ENCODE measurements at places on chromosomes 11 and 22.

- DNase-seq = no peak
Measured at GRCh38 chr11:94941131-94941530, 32.2 kb downstream of the CWC15 start.

DNA sequence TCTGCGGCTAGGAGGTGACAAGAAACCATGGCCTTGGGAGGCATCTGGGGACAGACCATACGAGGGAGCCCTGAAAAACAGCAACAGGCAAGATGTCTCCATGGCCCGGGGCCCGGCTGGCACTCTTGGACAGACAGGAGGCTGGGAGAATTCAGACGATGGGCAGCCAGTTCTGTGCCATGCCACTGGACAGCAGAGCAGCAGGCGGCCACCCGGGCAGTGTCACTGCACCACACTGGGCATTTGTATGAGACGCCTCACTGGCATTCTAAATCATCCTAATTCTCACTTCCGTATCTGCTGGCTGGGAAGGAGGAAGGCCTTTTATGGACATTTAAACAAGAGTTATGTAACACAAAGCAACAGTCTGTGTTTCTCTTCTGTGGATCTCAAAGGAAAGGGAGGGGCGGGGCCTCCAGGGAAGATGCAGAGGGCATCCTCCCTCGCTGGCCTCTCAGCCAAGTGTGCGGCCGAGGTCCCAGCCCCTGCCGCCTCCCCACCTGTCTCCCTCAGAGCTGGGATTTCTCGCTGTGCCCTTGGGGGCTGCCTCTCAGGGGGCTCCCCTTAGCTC is 350.3 kb downstream of the SHANK2 start:
- DNase-seq = no peak

- no peak for DNase-seq
Measured at GRCh38 chr11:109512249-109512648, 90.3 kb downstream of the C11orf87 start.

GRCh38 chr11:116641561-116642045 is 131.2 kb downstream of the BUD13 start:
- DNase-seq = peak; percentile 36

- DNase-seq = no peak
Measured at GRCh38 chr22:30413745-30414524, 11.6 kb upstream of the MTFP1 start.

DNA sequence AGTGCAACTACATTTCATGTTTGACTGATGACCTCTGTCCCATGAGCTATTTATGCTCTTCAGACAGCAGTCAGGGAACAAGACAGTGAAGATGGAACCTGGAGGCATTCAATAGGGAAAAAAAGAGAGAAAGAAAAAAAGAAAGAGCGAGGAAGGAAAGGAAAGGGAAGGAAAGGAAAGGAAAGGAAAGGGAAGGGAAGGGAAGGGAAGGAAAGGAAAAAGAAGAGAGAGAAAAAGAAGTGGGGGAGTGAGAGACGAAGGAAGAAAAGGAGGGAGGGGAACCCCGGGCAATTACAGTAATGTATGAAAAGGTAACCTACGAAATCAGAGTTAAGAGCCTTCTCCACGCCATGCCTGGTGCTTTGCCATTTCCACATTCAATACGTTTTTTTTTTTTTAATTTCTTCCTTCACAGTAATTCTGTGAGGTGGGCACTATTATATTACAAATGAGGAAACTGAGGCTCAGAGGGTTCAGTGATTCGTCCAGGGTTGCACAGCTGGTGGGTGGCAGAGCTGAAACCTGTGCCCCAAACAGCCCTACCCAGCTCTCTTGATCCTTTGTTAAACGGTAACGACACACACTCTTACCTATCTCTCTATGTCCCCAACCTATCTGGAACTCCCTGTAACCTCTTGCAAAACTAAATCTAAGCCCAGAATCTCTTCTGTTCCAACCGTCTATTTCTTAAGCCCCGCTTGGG is 39.3 kb downstream of the ETS1 start:
- DNase-seq = no peak

- DNase-seq = peak; percentile 12
Measured at GRCh38 chr11:69567951-69568808, 72.8 kb upstream of the CCND1 start.

DNA sequence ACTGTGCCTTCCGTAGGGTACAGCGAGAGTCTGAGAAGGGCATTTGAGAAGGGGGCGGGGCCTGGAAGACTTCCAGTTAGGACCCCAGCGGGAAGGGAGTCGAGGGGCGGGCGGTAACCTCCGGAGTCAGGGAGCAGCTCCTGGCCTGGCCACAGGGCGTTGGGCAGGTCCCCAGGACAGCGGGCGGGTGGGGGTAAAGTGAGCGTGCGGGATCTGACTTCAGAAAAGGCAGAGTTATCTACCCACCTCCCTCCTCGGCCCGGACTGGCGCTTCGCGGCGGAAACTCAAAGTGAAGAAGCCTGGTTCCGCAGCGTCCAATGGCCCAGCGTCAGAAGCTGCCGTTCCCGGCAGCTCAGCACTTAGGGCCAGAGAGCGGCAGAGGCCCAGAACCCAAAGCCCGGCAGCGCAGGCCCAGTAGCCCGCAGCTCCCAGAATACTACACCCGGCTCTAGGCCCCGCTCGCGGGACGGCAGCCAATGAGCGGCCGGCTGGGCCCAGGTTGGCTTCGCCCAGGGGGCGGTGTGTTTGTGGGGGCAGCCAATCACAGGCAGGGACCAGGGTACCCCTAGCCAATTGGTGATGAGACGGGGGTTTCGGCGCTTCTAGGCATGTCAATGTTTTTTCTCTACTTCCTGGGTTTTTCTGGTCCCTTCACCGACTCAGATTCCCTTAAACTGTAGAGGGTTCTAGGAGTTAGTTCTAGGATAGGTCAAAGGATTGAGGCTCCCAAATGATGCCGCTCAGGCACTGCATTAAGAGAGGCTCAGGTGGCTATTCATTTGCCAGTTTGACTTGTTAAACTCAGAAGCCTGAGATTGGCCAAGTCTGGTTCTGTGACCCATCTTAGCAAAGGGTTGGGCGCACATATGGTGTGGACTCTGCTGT is at the start of gene TRIM68:
Gene TRIM68 (minus strand): TSS at position 451 of the 886 bp plus-strand sequence. CDS start 2,727 bp downstream, outside the sequence.
- peak; percentile 97 for DNase-seq

- DNase-seq = no peak
Measured at GRCh38 chr11:128747728-128748148, 53.9 kb downstream of the FLI1 start.

- no peak for DNase-seq
Measured at GRCh38 chr22:29205594-29206371, at the start of gene EMID1. Gene EMID1, plus strand, starts transcription at chr22:29205896. Its CDS starts 143 bp downstream, at chr22:29206039.

DNA sequence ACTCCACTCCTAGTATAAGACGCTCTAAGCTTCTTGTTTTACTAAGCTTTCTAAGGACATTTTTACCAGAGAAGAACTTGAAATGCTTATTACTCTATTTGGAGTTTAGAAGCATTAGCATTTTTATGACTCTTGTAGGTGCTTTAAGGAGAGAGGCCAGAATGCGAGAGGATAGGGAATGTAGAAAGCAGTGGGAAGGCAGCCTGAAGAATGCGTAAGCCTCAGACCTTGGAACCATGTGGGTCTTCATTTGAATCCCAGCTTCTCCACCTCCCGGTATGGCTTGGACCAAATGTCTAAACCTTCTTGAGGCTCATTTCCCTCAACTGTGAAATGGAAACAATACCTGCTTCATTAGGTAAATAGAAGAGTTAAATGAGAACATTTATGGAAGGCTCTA is 60.0 kb upstream of the AMOTL1 start:
- DNase-seq = no peak

DNA sequence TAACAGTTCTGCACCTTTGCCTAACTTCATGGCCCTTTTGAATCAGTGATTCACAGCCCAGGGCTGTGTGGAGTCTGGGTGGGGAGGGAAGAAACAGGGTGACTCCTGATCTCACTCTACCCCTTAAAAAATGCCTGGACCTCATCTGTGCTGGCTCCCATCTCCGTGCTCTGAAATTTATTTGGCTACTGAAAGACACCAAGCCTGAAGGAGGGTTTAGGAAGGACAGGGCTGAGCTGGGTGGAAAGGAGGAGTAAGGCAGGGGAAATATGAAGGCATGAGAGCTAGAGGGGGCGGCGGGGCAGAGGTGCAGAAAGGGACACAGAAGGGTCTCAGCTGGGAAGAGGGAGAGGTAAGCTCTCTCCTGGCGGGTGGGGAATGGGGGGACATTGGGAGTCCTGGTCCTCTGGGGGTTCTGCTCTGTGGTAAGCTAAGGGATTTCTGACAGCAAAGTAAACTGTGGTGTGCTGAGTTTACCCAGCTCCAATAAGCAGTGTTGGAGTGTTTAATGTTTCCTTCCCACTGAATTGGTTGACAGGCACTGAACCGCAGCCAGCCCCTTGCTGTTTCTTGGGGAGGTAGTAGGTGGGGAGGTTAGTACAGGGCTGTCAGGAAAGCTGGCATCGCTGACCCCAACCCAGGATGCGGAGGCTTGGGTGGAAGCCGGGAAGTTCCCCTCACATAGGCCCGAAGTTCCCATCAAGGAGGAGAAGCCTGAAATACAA is 71.1 kb downstream of the RPUSD4 start:
- DNase-seq = no peak

DNA sequence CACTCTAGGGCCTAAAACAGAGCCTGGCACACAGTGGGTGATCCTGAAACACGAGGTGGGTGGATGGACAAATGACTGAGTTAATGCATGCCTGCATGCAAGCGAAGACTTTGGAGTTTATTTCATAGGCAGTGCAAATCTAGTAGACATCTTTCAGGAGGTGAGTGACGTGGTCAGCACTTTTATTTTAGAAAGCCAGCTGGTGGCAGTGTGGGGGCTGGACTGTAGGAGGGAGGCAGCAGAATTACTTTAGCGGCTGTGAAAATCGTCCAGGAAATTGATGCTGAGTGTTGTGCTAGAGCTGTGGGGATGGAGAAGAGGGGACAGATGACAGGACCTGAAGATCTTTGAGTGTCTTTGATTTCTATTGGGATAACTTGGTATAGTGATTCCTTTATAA is 47.1 kb downstream of the BMAL1 start:
- DNase-seq = no peak

GRCh38 chr11:108666373-108666772 is 1.5 kb downstream of the DDX10 start:
- DNase-seq = no peak

DNA sequence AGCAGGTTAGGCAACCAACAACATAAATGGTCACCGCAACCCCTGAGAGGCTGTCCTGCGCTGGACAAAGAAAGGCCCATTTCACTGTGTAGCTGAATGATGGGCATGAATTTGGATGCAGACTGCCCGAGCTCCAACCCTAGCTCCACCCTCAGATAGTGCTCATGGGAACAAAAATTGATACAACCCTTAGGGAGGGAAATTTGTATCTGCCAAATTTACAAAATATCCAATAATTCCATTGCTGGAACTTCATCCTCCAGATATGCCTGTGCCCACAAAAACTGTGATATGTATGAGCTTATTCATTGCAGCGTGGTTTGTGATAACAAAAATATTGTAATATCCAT is 2.0 kb downstream of the MS4A8 start:
- DNase-seq = no peak

DNA sequence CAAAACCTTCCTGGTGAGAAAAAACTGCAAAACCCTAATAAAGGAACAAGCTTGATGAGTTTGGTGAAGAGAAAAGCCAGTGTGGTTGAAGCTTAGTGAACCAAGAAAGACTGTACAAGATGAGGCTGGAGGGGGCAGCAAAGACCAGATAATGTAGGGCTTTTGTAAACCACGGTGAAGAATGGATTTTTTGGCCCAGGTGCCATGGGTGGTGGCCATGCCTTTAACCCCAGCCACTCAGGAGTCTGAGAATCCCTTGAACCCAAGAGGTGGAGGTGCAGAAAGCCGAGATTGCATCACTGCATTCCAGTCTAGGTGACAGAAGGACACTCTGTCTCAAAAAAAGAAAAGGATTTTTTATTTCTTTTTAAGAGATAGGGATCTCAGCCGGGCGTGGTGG is 5.0 kb upstream of the ZDHHC5 start:
- no peak for DNase-seq

GRCh38 chr22:42962295-42963230 is 52.4 kb downstream of the PACSIN2 start:
- DNase-seq = no peak

DNA sequence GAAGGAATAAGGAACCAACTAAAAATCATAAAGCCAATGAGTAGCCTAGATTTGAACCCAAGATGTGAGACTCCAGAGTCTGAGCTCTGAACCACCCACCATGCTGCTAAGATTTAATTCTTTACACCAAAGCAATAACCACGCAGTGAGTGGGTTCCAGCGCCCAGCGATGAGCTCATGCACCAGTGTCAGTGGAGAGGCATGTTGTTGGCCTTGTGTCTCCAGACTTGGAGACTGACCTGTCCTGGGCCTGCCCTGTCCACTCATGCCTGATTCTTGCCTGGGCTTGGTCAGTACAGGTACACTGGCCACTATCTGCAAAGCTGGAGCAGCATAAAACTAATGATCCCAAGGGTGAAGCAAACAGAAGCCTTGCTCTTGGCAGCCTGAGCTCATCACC is 53.9 kb upstream of the TIMP3 start:
- DNase-seq = no peak

DNA sequence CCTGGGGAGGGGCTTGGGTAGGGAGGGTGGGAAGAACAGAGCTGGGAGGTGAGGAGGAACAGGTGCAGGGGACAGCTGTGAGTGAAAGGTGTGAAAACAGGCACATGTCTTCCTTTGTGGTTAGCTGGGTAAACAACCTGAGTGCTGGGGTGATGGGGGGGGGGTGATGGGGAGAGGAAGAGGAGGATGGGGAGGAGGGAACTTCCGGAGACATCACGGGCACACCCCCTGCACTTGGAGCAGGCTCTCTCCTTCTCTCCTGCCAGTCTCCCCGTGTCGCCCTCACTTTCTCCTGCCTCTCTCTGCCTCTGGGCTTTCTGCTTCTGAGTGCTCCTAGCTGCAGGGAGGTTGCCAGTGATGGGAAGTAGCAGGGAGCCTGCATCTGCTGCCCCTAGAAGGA is 8.8 kb downstream of the CXCR5 start:
- no peak for DNase-seq

DNA sequence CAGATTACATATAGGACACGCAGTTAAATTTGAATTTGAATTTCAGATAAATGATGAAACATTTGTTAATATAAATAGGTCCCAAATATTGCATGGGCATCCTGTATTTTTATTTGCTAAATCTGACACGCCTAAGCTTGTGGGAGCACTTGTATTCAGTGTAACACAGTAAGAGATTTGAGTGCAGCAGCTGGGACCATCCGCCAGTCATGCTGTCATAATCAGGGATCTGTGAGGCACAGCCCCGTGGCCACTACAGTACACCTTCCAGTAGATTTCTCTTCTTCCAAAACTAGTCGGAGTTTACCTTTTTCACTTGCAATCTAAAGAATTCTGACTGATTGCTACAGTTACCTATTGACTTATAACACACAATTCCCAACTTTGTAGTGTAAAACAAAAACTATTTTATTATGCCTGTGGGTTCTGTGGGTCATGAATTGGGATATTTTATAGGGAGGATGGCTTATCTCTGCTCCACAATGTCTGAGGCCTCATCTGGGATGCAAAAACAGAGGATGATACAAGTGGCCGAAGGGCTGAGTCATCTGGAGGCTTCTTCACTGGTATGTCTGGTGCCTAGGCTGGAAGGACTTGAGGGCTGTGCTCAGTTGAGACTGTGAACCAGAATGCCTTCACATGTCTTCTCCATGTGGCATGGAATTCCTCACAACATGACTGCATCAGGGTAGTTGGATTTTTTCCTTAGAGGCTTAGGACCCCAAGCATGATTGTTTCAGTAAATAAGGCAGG is 74.1 kb downstream of the PRSS23 start:
- peak; percentile 20 for DNase-seq

GRCh38 chr22:42937164-42937843 is 77.6 kb downstream of the PACSIN2 start:
- DNase-seq = peak; percentile 91

- no peak for DNase-seq
Measured at GRCh38 chr11:25980091-25980490, 351.8 kb upstream of the ANO3 start.

All from HT1080 (cell line).